ENCODE measurements at places on chromosomes 11 and 22. TPM values are rescaled to one million over a fixed set of nuclear protein-coding genes. Genes with fewer than 3 reads are reported as not detected.

The DNAJB7 gene
- not detected for total RNA-seq

The DBX1 gene
- total RNA-seq = not detected

The KCNJ11 gene
- 10.9 TPM for total RNA-seq

The APOL4 gene
- 11.3 TPM for total RNA-seq

The TEX12 gene
- 0.54 TPM for total RNA-seq

The BIRC3 gene
- total RNA-seq = 1.1 TPM

The SHANK3 gene
- 6.4 TPM for total RNA-seq

Data from cerebellum (tissue), 4 donors.